SW 1271 (cell line): ENCODE measurements at places on chromosomes 2 and 18.

DNA sequence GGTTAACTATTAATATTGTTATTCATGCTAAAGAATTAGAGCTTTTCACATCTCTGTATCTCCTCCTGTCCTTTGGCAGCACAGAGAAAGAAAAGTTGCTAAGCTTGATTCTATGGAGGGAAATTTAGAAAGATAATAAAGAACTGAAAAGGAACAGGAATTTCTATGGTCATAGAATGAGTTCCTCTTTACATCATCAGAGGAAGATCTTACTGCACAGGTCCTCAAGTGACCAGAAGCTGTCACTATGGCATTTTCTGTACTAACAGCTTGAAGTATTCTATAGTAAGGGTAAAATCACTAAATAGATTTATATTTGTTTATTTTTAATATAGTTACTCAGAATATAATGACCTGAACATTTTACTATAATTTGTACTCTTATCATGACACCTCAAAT is 6.0 kb upstream of the PRKD3 start:
- no peak for DNase-seq

DNA sequence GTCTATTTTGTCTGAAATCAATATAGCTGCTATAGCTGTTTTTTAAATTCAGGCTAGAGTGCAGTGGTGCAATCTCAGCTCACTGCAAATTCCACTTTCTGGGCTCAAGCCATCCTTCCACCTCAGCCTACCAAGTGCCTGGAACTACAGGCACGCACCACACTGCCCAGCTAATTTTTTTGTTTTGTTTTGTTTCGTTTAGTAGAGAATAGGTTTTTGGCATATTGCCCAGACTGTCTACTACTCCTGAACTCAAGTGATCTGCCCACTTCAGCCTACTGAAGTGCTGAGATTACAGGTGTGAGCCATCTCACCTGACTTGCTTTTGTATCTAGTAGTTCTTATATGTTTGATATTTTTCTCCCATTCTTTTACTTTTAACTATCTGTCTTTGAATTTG is 259.7 kb downstream of the CDH19 start:
- no peak for DNase-seq

DNA sequence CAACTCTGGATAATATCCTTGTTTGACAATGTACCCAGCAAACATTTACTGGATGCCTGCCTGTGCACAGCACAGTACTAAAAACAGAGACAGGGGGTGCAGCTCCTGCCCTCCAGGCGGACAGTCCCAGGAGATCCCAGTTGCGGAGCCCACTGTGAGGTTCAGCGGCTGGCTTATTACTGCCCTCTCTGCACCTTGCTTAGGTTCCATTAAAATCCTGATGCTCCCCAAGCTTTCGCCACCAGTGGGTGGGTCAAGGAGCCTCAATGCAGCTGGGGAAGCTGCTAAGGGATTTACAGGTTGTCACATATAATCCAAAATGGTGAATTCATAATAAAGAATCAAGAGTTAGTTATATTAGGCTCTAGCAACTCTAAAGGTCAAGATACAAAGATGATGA is 38.3 kb downstream of the CRACDL start:
- DNase-seq, result no peak

- DNase-seq, result no peak
Observed at GRCh38 chr2:64730551-64731262, 77.0 kb upstream of the SERTAD2 start.

- DNase-seq, result no peak
Observed at GRCh38 chr18:34590503-34590902, 119.6 kb upstream of the DTNA start.

DNA sequence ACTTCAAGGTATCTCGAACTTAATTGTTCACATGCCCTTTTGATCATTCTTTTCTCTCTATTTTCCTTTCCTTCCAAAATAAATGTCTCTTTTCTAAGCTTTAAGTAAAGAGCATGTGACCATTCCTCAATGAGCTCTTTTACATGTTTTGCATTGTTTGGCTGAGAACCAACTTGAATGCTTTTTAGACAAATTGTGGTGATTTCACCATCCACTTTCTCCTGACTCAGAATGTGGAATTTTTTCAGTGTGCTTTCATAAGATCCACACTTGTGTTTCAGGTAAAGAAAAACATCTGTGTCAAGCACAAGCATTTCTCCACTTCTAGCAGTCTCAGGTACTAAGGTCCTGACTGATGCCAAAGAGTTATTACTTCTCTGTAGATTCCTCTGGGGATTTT is 10.7 kb downstream of the RBM43 start:
- DNase-seq, result no peak

GRCh38 chr2:45287045-45287444 is 277.8 kb upstream of the SIX2 start:
- no peak for DNase-seq

GRCh38 chr2:203669820-203670219 is 36.6 kb upstream of the CD28 start:
- no peak for DNase-seq

DNA sequence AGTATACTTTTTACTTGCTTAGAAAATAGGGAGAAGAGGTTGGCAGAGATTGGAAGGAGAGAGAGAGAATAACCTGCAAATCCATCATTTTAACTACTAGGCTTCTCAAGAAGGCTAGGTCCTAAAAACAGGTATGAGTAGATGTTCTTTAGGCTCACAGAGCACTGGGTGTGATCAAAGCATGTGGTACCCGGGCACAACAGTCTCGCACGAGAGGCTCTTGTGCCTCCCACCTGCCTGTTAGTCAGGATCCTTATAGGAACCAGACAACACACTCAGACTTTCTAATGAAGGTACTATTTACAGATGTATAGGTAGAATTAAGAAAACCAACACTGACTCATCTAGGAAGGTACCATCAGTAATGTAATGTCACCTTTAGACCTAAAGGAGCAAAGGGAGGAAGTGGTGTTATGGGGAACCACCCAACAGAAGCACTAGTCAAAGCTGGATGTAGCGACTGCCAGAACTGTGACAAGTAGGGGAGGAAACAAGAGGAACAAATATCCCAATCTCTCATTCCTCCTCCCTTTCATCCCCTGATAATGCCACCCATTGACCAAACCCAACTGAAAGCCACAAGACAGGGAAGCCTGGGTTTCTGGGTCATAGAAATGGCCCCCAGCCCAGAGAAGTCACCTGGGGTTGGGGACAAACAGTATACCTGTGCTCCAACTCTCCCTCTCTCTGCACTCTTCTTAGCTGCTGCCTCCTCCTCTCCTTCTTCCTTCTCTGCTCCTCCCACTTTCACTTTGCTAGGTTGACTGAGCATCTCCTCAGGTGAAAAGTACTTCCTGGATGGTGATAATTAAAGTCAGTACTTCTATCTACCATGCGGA is 16.0 kb upstream of the MARCHF4 start:
- no peak for DNase-seq

- no peak for DNase-seq
Observed at GRCh38 chr2:143819190-143819735, 690.0 kb downstream of the ARHGAP15 start.

DNA sequence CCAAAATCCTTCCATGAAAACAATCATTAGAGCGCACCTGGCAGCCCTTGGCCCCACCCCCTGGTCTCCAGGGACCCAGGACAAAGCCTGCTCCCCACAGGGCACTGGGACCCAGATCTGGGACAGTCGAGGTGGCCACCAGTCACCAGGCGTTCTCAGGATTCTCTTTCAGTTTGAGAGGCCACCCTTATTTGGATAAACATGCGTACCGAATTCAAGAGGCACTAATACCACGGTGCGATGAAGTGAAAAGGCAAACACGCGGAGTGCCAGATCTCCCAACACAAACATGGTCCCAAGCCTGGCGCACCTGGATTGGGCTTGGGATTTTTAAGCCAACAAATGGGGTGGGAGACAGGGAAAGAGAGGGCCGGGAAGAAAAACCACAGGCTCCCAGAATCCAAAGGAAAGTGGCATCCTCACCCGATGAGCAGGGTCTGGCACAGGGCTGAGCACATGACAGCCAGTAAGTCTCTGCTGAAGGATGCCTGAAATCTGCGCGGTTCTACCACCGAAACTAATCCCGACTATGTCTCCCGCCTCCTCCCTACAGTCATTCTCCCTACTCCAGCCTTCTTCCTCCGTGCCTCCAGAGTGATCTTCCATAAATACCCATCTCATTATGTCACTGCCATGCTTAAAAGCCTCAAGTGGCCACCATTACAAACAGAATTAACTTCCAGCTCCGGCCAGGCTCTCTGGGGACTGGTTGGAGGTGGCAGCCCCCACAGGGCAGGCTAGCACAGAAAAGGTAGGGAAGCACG is 60.9 kb upstream of the KLHL29 start:
- DNase-seq, result no peak

- no peak for DNase-seq
Observed at GRCh38 chr18:477565-477964, 22.9 kb downstream of the COLEC12 start.

DNA sequence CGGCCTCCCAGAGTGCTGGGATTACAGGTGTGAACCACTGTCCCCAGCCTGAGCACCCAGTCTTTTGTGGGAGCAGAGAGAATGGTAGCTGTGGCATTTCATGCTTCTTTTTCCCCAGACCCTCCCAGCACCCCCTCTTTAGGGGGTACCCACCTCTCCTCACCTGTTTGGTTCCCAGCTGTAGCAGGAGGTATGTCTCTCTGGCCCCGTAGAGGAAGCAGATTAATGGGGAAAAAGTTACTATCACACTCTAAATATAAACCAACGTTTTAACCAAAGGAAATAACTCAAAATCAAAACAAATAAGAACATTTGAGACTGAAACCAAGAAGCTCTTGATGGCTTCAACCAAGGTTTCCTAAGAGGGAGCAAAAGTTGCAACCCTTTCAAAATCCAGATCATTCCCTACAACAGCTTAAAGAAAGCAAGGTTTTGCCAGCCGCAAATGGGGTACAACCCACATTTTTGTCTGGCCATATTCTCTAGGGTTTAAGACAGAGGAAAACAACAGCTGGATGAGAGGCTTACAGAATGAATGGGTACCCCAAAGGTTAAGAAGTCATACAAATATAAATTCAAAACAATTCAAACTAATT is 8.0 kb downstream of the RNF125 start:
- no peak for DNase-seq

- peak; percentile 40 for DNase-seq
Observed at GRCh38 chr18:8696749-8697211, 8.6 kb upstream of the MTCL1 start.

DNA sequence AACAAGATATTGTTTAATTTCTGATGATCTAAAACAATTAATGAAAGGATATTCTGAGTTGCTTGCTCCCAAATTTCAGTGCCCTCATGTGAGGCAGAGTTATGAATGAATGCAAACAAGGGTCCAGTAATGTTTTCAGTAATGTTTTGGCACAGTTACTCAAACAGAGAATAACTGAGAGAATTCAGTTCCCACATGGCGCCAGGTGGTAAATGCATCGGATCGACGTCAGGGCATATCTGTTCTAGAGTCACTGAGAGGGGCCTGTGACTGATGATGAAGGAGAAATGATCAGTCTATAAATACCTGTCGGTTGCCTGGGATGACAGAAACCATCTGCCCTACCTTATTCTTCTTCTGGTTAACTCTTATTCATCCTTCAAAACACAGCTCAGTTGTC is 81.4 kb downstream of the KCNS3 start:
- no peak for DNase-seq

- DNase-seq, result no peak
Observed at GRCh38 chr2:208047840-208048239, 22.5 kb upstream of the PLEKHM3 start.

DNA sequence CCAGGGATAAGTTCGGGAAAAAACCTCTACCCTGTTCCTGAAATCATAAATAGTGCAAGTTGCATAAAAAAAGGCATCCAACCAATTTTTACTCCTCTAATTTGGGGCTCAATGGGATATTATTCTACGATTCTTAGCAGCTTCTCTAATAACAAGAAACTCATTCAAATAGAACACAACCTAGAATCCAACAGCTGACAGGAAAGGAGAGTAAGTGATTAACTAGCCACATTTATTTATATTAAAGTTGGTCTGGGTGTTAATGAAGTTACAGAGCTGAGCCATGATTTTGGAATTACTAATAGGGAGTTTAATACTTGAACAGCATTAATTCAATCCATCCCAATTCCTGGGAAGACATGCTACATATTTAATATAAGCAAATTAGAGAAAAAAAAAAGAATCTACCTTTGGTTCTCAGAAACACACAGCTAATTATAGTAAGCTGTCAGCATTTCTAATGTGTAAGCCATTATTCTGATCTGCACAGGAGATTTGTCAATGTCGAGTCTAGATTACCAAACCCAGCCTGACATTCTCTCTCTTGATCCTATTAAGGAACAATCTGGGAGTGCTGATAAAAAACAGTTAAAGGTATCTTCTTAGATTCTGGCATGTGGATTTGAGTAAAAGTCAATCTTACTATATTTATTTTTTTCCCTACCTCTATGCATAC is 267.7 kb downstream of the NBAS start:
- DNase-seq, result no peak

GRCh38 chr2:40820319-40820718 is 368.4 kb upstream of the SLC8A1 start:
- DNase-seq, result peak; percentile 36

DNA sequence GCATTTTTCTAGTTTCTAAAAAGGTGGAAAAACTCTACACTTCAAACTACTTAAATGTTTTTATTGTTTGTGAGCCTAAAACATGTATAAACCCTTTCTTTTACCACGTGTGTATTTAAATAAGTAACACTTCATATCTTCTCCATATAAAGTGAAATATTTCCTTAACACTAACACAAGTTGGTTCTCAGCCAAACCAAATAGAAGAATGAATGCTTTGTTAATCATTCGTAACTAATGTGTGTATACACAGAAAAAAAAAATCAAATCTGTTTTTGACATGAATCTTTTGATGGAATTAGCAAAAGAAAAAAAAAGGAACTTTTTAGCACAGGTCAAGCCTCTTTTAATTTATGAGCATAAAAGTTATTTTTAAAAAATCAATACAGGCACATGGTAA is 89.3 kb downstream of the EHBP1 start:
- no peak for DNase-seq

DNA sequence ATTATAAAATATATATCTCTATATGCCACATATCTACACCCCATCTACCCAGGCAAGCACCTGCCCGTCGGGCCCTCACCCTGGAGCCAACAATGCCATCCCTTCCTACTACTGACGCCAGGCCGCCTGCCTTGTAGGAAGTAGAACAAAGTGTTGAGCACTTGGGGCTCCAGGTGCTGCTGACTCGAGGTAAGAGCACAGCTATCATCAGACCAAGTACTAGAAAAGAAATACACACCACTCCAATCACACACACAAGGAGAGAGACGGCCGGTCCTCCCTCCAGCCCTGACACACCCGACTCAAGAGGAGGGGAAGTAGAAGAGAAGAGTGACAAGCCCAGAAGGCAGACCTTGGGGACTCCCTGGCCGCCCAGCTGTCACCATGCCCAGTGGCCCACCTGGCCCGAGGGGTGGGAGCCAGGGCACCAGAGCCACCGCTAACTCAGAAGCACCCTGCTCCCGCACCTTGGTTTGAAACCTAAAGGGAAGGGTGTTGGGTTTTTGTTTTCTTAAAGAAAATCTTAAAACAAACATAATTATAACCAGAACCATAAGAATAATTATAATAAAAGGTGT is 64.0 kb upstream of the POMC start:
- no peak for DNase-seq
